ENCODE measurements at places on chromosomes 7 and 10.

- no peak for DNase-seq
Observed at GRCh38 chr10:75292794-75293445, 57.2 kb upstream of the COMTD1 start.

GRCh38 chr10:52252307-52252706, 61.8 kb upstream of the DKK1 start:
- DNase-seq: no peak

DNA sequence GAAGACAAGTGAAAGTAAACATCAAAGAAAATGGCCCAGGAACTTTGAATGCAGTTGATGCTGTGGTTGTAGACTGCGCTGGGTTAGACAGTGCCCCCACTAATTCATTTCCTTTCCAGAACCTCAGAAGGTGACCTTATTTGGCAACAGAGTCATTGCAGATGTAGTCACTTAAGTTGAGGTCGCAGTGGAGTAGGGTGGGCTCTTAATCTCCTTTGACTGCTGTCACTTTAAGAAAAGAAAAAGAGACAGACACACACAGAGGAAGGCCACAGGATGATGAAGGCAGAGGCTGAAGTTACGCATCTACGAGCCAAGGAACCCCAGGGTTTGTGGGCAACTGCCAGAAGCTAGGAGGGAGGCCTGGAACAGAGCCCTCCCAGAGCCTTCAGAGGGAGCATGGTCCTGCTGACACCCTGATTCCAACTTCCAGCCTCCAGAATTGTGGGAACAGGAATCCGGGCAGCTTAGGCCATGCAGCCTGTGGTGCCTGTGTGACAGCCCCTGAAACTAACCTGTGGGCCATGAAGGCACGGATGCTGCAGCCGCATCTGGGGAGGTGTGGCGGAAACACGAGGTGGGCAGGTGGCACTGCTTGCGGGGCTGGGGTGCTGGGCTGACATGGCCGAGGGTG, 107.6 kb downstream of the PRKAG2 start:
- DNase-seq: no peak

GRCh38 chr10:63252095-63252762, 119.1 kb downstream of the NRBF2 start:
- DNase-seq: no peak

GRCh38 chr7:153100691-153101237, 341.2 kb downstream of the ACTR3B start:
- no peak for DNase-seq

- no peak for DNase-seq
Observed at GRCh38 chr10:100631192-100631591, 95.4 kb downstream of the HIF1AN start.

- no peak for DNase-seq
Observed at GRCh38 chr7:72190919-72191318, 221.2 kb downstream of the CALN1 start.

DNA sequence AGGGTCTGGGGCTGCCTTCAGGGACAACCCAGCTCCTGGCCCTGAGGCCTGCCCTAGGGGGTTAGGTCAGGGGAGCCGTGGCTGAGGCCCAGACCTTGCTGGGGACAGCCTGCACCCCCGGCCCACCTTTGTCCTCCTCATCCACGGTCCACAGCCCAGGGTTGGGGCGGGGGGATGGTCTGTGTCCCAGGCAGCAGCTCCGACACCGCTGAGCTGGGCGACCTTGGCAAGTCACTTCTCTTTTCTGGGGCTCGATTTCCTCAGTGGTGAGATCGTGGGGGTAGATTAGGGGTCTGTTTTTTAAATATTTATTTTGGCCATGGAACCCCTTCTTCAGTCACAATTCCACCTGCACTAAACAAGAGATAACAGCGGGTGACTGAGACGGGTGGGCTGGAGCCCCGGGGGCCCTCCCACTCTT, 30.9 kb downstream of the DNAJB12 start:
- DNase-seq: peak; percentile 74

- peak; percentile 19 for DNase-seq
Observed at GRCh38 chr7:113267885-113268284, 149.5 kb upstream of the SMIM30 start.

DNA sequence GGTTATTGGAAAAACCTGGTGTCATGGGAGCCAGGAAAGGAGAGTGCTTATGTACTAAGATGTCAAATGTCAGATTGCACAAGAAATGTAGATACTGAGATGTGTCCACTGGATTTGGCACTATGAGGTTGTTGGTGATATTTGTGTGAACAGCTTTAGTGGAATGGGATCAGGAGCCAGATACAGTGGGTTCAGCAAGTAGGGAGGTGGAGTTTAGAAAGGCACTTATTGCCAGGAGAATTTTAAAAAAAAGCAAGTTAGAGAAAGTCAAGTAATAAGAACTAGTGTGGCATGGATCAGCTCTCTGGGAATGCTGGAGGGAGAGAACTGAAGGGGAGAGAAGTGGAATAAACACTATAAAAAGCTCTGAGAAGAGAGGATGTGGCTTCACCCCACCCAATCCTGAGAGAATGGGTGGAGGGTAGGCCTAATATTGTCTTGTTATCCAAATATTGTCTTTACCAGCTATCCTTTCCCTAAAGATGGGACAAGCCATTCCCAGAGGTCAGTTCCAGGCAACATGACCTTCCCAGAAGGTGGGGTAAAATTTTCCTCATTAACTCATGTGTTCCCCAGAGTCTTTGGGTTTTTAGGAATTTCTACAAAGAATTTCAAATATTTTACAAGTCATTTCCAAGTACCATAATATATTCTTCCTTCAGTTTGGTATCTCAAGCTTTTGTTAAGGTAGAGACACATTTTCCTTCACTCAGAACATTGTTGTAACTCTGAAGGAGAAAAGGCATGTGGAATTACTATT, 42.3 kb downstream of the ENTPD1 start:
- DNase-seq: no peak

DNA sequence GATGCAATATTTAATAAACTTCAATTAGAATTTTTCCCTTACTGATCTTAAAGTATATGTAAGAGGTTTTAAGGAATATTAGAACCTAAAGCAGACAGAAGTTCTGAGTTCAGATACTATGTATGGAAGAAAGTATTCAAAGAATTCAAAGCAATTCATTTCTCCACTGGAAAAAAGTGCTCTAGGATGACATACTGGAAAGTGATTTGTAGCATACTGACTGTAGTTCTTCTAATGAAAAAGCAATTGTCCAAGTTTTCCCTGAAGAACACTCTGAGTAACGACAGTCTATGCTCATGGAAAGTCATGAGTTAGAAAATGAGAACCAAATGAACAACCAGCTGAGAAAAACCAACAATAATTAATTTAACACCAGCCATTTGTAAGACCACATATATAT, 180.8 kb upstream of the SLC26A5 start:
- no peak for DNase-seq

- no peak for DNase-seq
Observed at GRCh38 chr7:7122701-7123281, 59.6 kb upstream of the C1GALT1 start.

DNA sequence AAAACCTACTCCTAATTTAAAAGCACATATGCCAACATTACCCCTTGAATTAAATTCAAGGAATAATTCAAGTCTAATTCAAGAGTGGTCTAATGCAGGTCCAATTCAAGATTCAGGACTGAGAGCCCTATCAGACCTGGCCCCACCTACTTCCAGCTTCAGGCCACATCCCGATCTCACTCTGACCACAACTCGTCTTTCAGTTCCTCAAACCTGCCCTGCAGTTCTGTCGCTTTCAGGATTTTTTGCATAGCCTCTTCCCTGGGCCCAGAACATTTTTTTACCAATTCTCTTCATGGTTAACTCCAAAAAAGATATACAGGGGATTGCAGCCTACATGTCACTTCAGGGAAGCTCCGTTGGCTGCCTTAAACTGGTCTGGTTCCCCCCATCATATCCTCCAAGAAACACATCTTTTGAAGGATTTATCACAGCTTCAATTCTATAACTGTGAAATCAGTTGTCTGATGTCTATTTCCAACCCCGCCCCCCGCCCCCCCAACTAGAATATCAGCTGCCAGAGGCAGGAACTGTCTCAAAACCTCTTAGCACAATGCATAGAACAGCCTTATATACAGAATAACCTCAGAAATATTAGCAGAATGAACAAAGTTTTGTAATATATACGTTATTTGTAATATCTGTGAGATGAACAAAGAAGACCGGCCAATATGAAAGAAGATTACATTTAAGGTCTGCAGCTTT, 20.8 kb downstream of the CCDC6 start:
- DNase-seq: peak; percentile 86

- no peak for DNase-seq
Observed at GRCh38 chr7:118878336-118878735, 653.8 kb downstream of the ANKRD7 start.

GRCh38 chr10:79239275-79239779, 107.9 kb upstream of the PPIF start:
- no peak for DNase-seq

GRCh38 chr7:87785368-87785995, 90.7 kb downstream of the SLC25A40 start:
- no peak for DNase-seq

GRCh38 chr7:155533827-155534690, 12.3 kb downstream of the CNPY1 start:
- peak; percentile 37 for DNase-seq

DNA sequence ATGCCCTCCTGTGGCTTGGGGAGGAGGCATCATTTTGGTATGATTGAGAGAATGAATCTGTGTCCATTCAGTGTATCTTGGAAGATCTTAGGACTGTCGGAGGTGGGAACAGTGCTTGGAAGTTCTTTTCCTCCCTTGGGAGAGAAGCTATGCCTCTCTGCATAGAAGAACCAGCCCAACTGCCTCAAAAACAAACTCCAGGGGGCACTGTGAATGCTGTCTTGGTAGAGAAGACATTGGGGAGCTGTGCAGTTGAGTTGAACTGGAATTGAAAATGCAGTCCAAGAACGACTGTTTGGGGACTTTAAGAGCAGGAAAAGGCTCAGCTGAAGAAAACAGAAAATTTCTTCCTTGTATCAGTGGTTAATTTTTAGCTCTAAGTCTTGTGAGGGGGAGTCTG, 4.9 kb upstream of the GJD4 start:
- DNase-seq: no peak

GRCh38 chr7:29224726-29225125, 30.2 kb downstream of the CHN2 start:
- no peak for DNase-seq

DNA sequence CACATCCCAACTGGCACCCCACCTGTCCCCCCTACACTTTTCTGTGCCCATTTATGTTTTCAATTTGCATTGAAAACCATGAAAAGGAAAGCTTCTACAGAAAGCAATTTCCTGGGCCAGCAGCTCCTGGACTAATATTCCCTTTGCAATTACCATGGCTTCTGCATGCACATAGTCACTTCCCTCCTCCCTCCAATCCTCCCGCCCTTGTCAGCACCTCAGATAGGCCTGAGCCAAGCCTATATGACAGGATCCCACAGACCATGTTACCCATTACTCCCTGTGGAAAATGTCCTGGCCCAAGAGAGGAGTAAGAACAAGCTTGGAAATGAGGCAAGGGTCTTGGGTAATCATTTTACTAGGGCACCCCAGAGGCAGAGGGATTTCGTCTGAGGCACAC, 38.1 kb downstream of the FBXW4 start:
- no peak for DNase-seq

DNA sequence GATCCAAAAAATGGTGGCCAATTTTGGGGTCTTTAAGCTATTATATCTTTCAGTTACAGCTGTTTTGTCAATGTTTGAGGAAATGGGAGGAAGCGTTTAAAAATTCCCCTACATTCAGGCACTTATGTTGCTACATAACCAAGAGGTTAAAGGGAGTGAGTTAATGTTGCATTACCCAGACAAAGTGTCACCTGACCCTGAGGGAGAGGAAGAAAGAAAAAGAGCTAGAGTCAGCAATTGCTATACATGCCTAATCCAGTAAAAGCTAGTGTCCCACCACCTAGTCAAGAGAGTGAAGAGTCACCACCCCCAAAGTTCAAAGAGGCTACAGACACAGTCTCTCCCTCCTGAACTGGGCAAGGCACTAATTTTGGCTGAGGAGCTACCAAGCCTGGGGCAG, 69.5 kb upstream of the ZNF92 start:
- DNase-seq: no peak

DNA sequence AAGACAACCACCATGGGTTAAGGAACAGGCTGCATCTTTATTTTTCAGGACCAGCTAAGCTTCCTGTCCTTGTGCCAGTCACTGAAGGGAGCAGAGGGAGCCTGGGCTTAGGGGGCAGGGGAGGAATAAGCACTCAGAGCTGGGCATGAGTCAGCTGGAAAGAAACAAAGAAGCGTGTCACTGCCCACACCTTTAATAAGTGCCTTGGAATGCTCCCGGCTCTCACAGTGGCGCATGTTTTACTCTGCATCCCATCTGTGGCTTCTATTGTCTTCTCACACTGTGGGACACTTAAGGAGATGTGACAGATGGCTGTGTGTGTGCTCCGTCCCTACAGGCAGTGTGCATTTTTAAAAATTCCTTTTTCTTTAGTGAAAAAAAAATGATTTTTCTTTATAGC, 71.7 kb downstream of the MTURN start:
- no peak for DNase-seq

- DNase-seq: no peak
Observed at GRCh38 chr10:23499372-23500132, 60.7 kb downstream of the OTUD1 start.

DNA sequence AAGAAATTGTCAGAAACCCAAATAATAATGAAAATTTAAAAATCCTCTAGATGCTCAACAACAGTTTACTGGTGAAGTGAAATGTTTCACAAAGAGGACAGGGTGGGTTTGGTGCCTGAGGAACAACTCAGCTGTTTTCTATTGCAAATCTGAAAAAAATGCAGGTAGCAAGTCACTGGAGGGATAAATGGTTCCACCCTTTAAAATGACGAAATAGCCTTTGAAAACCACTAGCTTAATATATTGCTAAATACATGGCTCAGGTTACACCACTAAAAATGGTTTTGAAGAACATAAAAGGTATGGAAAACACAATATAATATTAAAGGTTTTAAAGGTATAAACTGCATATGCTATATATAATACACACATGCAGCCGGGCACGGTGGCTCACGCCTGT, 69.5 kb downstream of the LMBR1 start:
- DNase-seq: no peak

DNA sequence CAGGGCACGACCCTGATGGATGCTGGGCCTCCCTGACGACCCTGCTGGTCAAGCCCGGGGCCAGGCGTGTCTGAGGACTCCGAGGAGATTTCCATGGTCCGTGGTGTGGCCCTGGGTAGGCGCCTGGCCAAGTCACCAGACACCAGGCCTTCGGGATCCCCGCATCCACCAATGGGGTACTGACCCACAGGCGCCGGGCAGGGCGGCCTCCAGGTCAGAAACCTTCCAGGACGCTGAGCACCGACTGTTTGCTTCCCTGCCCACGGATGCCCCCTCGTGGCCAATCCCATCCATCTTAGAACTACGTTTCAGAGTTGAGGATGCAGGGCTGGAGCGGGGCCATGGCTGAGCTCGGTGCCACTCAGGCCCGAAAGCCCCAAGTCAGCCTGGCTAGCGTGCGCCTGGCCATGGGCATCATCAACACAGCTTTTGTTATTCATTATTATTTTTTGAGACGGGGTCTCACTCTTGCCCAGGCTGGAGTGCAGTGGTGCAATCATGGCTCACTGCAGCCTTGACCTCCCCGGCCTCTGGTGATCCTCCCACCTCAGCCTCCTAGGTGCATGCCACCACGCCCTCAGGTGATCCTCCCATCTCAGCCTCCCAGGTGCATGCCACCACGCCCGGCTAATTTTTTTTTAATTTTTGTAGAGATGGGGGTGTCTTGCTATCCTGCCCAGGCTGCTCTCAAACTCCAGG, 7.1 kb upstream of the AMZ1 start:
- DNase-seq: peak; percentile 60

GRCh38 chr10:124447751-124448466, 1.9 kb downstream of the NKX1-2 start:
- DNase-seq: no peak

GRCh38 chr10:112565434-112566053, 118.5 kb downstream of the VTI1A start:
- peak; percentile 81 for DNase-seq

- DNase-seq: no peak
Observed at GRCh38 chr7:48759431-48760080, 164.8 kb upstream of the CDC14C start.
